ENCODE measurements at places on chromosomes 4 and X. TPM values are rescaled to one million over a fixed set of nuclear protein-coding genes. Genes with fewer than 3 reads are reported as not detected.

GRCh38 chrX:26651755-26652154, 435.8 kb downstream of the MAGEB5 start:
- no peak for DNase-seq

GRCh38 chrX:40168480-40169011, 70.8 kb upstream of the BCOR start:
- DNase-seq, result no peak

Gene CT45A5
- not detected for total RNA-seq

Gene SRPK3
- 2.7 TPM for total RNA-seq

- DNase-seq, result no peak
These were observed 148.7 kb downstream of the PTCHD1 start for GRCh38 chrX:23483396-23483795.

DNA sequence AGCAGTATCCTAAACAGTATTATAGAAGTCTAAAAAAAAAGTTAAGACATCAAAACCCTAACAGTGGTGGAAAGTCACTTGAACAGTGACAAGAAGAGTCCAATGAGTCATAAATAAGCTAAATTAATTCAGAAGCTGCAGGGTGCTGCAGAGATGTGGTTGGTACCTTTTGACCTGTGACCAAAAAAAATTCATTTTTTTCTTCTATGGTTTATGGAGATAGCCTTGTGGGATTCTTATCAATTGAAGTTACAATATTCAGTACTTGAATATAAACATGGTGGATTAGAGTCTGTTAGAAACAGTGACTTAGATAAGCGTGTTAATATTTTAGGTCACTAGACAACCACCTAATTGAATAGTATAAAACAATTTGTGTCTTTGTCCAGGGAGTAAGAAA, 35.4 kb downstream of the CCSER1 start:
- DNase-seq, result no peak

- no peak for DNase-seq
These were observed 247.7 kb upstream of the FTHL17 start for GRCh38 chrX:31319586-31319985.

Gene BMP3
- total RNA-seq, result 108 TPM

GRCh38 chr4:74219240-74219639, 61.3 kb downstream of the MTHFD2L start:
- no peak for DNase-seq

- no peak for DNase-seq
These were observed 211.2 kb upstream of the LNX1 start for GRCh38 chr4:53802500-53802899.

Gene TTC29
- 0.60 TPM for total RNA-seq

DNA sequence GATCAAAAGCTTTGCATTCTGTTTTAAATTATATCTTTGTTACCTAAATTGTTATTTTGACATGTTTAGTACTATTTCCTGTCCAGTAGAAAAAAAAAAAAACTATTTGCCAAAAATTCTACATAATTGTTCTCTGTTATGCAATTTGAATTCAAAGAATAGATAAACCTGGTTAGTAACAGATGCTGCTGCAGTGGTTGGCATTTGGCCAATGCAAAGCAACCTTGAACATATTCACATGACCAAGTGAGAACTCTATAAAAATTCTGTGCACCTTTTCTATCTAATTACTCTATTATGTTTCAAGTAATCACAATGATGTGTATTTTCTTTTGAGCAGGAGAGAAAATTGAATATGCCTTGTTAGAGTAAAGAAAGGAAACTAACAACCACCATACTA, 1473.4 kb downstream of the RPA4 start:
- DNase-seq, result no peak

DNA sequence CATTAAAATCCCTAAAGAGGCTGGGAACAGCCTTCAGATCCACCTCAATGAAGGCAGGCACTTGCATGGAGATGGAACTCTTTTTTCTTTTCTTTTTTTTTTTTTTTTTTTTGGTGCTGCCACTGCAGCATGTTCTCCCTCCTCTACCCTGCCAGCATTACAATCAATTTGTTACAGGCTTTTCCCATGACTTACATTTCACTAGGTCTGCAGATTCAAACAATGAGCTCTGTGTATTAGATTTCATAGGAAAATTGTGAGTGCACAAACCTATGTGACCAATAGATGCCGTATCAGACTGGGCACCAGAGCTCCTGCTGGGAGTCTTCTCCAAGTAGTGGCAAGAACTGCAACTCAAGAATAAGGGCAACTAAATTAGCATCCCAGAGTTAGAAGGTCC, 63.8 kb upstream of the GABRQ start:
- no peak for DNase-seq

- DNase-seq, result no peak
These were observed 64.7 kb downstream of the WFS1 start for GRCh38 chr4:6334203-6334887.

Gene MAGEC1
- total RNA-seq, result not detected

DNA sequence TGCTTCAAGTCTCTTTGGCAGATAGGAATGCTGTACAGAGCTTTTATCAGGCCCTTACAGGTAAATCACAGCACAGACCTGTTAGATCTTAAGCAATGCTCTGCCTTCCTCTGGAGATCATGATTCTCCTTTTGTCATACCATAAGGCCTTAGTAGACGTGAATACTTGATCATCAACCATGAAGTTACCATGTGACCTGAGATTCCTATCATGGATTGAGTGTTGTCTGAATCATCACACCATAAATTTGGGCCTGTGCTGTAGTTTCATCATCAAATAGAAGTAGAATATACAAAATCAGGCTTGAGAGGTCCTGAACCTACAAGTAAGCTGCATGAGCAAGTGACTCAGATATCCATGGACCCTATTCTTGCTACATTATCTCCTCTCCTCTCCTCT, 466.8 kb upstream of the INTU start:
- DNase-seq, result no peak

Gene SHROOM2
- total RNA-seq, result 17.5 TPM

Gene TRAM1L1
- total RNA-seq, result 4.6 TPM

- no peak for DNase-seq
These were observed 11.7 kb downstream of the COQ2 start for GRCh38 chr4:83272900-83273299.

Data from ureter (tissue), 1 donor.